ENCODE measurements at places on chromosomes 16 and 17.
A peak's percentile ranks its signal among the peaks of the same experiment; 100 is the strongest.

GRCh38 chr16:995087-995486 lies 13.5 kb downstream of the SOX8 start:
- H3K27me3 ChIP-seq = no peaks in the 10 kb centered on the region
- H3K36me3 ChIP-seq = no peaks in the 10 kb centered on the region
- no peak overlapping the region for H3K27ac ChIP-seq
- peaks cover 46% of the 10 kb centered on the region for H3K4me1 ChIP-seq
- H3K4me3 ChIP-seq = no peak overlapping the region

- H3K4me1 ChIP-seq = peaks cover 4% of the 10 kb centered on the region
- H3K27me3 ChIP-seq = peaks cover 23% of the 10 kb centered on the region
- no peak overlapping the region for H3K4me3 ChIP-seq
- DNase-seq = no peak
These were observed 40.3 kb upstream of the TNRC6A start for GRCh38 chr16:24689128-24689527.

DNA sequence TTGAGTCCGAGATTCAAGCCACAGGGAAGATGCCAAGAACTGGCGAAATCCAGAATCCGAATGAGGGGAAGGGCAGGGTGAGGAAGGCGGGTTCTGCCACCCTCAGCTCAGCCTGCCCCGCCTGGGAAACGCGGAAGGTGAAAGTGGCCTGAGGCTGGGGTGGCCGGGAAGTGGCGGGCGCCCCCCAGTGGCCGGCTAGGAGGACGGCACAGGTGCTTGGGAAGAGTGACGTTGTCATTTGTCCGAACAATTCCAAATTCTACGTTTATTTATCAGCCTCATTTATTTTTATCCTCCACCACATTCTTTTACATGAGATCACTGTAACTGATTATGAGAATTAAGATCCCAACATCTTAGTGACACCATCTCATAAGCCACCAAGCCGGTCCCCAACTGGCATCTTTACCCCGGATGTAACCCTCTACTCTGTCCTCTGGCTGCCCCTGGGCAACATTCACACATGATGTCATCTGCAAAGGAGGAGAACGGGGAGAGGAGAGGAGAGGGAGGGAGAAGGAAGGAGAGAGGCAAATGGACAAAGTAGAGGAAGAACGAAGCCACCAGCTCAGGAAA lies 21.3 kb downstream of the SRCIN1 start:
- peaks cover 87% of the 10 kb centered on the region for H3K27me3 ChIP-seq
- DNase-seq = peak; percentile 74

- no peaks in the 10 kb centered on the region for H3K27me3 ChIP-seq
- H3K36me3 ChIP-seq = peaks cover 93% of the 10 kb centered on the region
- H3K27ac ChIP-seq = peak overlapping the region; percentile 74
- H3K4me1 ChIP-seq = peaks cover 26% of the 10 kb centered on the region
- no peak for DNase-seq
These were observed 52.2 kb downstream of the NDE1 start for GRCh38 chr16:15701975-15702970.

DNA sequence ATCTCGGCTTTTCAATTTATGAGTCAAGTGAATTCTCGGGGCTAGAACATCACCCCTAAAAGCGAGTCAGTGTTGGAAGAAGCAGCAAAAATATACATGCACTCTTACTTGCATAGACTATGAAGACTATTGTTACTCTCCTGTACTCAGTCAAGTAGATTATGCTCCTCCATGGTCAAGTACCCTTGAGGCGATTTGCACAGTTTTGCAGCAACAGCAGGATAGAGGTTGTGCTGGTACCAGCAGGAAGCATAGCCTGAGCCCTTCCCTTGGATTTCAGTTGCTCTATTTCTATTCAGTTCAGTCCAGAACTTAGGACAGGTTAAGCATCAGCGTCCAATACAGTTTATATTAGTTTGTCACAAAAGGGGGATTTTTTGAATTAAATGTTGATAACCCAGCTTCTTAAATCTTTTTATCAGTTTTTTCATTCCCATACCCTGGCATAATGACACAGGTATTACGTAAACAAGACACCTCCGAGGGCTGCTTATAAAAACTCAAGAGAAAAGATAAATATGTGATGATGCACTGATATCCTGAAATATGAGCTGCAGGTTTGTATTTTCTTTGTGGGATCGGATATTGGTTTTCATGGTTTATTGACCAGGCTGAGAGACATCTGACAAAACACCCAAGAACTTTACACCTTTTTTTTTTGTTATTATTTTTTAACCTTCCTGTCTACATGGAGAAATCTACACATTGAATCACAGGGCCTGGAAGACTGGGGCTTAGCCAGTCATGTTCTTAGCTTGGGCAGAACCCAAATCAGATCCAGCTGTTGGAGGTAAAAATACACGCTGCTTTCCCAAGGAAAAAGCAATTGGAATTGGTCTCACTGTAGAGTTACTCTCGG lies 144.1 kb downstream of the PITPNC1 start:
- H3K27me3 ChIP-seq = no peaks in the 10 kb centered on the region
- no peak for DNase-seq
- peaks cover 3% of the 10 kb centered on the region for H3K36me3 ChIP-seq
- no peak overlapping the region for H3K4me3 ChIP-seq
- peak overlapping the region; percentile 82 for H3K27ac ChIP-seq
- H3K4me1 ChIP-seq = peaks cover 66% of the 10 kb centered on the region

GRCh38 chr17:27199948-27200347 lies 94.0 kb upstream of the WSB1 start:
- H3K4me1 ChIP-seq = no peaks in the 10 kb centered on the region
- H3K4me3 ChIP-seq = no peak overlapping the region
- no peak overlapping the region for H3K27ac ChIP-seq
- H3K27me3 ChIP-seq = no peaks in the 10 kb centered on the region
- DNase-seq = no peak

DNA sequence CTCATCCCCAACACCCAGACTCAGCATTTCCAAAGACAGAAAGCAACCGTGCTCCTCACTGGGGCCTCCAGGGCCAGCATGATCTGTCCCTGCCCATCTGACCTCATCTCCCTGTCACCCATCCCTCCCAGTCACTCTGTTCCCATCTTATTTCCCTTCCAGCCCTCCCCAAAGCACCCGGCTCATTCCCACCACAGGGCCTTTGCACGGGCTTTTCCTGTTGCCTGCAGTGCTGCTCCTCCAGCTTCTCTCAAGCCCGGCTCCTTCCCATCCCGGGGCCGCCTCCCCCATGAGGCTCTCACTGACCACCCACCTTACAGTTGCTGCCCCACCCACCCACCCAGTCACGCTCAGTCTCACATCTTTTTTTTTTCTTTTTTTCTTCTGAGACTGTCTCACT lies 54.8 kb downstream of the RMI2 start:
- H3K27me3 ChIP-seq = no peaks in the 10 kb centered on the region
- no peaks in the 10 kb centered on the region for H3K36me3 ChIP-seq
- no peak overlapping the region for H3K27ac ChIP-seq

GRCh38 chr17:80935526-80935925 lies 56.1 kb upstream of the CHMP6 start:
- H3K27ac ChIP-seq = no peak overlapping the region
- H3K27me3 ChIP-seq = no peaks in the 10 kb centered on the region
- H3K4me1 ChIP-seq = peaks cover 43% of the 10 kb centered on the region
- peaks cover 36% of the 10 kb centered on the region for H3K36me3 ChIP-seq
- no peak for DNase-seq

DNA sequence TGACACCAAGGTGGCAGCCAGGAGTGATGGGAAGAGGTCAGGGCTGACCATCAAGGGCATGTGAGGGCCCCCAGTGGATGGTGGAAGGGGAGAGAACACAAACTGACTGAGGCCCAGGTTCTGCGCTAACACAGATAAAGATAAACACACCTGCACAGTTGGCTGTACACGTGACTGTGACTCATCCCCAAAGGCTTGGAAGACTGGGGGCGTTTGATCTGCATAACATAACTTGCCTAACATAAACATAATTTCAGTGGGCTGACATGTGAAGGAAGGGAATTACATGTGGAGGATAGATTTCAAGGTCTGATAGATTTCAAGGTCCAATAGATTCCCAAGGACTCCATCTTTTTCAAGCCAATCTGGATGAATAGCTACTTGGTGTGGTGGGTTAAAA lies 100.9 kb upstream of the TNRC6C start:
- no peak for DNase-seq
- no peaks in the 10 kb centered on the region for H3K27me3 ChIP-seq
- peak overlapping the region; percentile 34 for H3K27ac ChIP-seq
- H3K4me1 ChIP-seq = peaks cover 27% of the 10 kb centered on the region
- no peak overlapping the region for H3K4me3 ChIP-seq

Measured in activated T-cell treated with anti-CD3 and anti-CD28 coated beads, Interleukin-2, amount 50 U/mL, for 24 hours (primary cell).